Memory B cell (primary cell): ENCODE measurements at places on chromosomes 3 and 15.

DNA sequence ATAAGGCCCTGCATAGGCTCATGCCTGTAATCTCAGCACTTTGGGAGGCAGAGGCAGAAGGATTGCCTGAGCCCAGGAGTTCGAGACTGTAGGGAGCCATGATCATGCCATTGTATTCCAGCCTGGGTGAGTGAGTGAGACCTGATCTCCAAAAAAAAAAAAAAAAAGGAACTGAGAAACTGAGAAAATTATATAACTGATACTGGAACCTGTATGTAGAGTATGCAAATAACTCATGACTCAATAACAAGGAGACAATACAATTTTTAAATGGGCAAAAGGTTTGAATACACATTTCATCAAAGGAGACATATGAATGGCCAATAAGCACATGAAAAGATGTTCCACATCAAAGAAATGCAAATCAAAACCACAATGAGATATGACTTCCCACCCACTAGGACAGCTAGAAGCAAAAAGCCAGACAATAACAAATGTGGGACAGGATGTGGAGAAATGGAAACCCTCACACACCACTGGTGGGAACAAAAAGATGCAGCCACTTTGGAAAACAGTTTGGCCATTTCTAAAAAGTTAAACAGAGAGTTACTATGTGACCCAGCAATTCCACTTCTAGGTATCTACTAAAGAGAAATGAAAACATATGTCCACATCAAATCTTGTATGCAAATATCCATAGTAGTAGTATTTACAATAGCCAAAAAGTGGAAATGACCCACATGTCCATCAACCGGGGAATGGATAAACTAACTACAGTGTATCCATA is 70.7 kb downstream of the IQSEC1 start:
- DNase-seq = no peak

DNA sequence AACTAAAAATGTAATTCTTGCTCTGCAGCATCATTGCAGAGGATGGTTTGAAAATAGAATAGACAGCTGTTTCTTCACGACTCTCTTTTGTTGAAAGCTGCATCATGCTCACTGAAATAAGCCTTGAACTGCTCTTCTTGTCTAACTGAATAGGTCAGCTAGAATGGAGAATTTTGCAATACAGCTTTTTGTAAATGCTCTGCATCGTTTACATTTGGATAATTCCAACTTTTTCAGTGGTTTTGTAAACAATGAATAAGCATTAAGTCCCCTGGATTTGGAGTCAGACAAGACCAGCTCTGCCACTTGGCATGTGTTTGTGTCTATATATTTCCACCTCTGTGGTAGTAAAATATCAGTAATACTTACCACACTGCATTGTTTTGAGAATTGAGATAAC is 95.2 kb downstream of the PLSCR2 start:
- DNase-seq = no peak

GRCh38 chr15:99137877-99138276 is 33.0 kb downstream of the SYNM start:
- DNase-seq = no peak

- no peak for DNase-seq
Measured at GRCh38 chr15:69854521-69855181, 243.1 kb downstream of the TLE3 start.

- no peak for DNase-seq
Measured at GRCh38 chr15:47857776-47858167, 140.5 kb downstream of the SEMA6D start.

DNA sequence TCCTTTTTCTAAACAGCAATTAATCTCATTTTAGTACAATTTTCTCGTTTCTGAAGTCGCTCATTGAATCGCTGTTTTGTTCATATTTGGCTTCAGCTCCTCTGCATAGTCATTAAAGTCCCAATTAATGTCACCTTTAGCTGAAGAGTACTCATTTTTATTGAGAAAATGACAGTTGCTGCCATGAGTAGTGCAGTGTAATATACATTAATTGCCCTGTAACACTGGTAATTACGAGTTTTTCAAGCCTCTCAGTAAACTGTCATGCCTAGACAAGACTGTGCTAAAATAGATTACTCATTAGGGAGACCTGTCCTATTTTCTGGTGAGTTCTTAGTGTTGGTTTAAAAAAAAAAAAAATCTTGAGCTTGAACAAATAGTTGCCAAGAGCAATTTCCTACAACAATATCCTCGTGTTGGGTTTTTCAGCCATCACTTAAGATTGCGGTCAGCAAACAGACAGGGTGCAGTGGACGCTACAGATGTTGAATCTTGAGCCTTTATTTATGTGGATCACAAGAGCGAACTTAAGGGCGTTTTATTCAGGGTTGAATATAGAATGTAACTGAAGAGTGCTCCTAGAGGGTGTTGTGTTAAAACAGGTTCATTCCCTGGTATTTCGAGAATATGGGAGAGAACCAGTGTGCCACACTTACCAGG is 176.0 kb downstream of the CDIN1 start:
- DNase-seq = no peak

DNA sequence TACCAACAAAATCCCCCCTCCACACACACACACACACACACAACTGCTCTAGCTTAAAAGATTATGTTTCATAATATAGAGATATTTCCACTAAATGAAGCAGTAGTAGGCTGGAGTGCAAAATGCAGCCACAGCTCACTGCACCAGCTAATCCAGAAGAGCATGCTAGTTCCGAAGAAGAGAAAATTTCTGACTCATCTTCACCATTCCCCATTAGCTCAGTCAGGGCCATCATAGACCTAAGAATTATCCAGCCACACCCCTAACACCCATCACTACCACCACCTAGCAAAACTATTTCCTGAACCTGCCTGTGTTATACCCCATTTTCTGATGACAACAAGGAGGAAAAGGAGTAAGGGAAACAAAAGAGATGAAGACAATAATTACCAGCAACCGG is 67.1 kb upstream of the UBE2E2 start:
- no peak for DNase-seq

GRCh38 chr3:188299068-188299467 is 145.1 kb downstream of the LPP start:
- no peak for DNase-seq

- DNase-seq = peak; percentile 23
Measured at GRCh38 chr15:69719527-69720240, 267.1 kb downstream of the RPLP1 start.

- DNase-seq = no peak
Measured at GRCh38 chr3:69764121-69764741, 25.0 kb downstream of the MITF start.

GRCh38 chr15:90956274-90957030 is 1.8 kb downstream of the RCCD1 start:
- DNase-seq = peak; percentile 62

- no peak for DNase-seq
Measured at GRCh38 chr15:100732211-100733055, 130.0 kb downstream of the ASB7 start.

- no peak for DNase-seq
Measured at GRCh38 chr3:189334064-189334920, 162.5 kb downstream of the TPRG1 start.

- no peak for DNase-seq
Measured at GRCh38 chr3:123658118-123658851, 73.4 kb upstream of the HACD2 start.

DNA sequence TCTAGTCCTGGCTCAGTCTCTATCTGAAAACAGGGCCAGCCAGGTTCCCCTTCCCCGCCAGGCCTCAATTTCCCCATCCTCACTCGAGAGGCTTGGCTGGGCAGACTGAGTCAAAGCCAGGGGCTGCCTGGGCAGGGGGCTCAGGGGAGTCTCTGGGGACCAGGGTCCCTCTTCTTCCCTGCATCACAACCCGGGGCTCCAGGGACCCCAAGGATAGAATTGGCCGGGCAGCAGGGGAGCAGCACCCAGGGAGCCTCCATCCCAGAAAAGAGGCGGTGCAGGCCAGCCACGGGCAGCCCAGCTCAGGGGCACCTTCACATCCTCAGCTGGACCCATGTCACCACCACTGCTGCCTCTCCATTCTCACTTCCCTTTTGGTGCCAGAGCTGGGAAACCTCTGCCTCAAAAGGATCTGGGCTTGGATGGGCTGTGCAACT is 13.3 kb upstream of the PLXND1 start:
- DNase-seq = no peak

DNA sequence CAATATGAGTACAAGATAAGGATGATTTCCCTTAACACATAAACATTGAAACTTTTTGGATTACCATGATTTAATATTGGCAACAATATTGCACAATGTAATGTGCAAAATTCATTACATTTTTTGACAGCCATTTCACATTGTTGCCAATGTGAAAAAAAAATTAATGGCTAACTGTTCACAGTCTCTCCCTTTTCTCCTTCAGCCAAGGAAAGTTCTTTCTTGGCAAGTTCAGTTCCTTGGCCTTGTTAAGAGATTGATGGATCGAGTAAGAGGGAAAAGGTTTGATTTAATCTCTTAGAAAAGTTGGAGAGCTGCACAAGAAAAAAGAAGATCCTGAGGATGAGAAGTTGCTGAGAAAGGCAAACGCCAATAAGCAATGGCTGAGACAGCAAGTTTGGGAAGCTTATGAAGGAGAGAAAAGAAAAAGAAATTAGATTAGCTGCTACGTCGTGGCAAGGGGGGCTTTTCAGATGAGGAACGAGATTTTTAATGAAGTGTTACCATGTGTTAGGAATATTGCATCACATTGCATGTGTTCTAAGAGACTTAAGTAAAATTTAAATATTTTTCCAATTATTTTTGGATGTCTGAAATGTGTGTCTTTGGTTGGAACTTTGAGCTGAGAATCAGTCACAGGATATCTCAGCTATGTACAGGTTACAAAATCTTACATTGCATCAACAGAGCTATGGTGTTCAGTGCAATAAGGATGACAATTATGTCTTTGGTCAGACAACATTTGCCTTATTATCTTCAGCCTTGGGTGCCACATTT is 61.4 kb upstream of the ZNF280D start:
- no peak for DNase-seq

- DNase-seq = no peak
Measured at GRCh38 chr15:69685512-69686452, 233.2 kb downstream of the RPLP1 start.

GRCh38 chr3:97256060-97256459 is 441.7 kb downstream of the EPHA6 start:
- no peak for DNase-seq

GRCh38 chr15:100913961-100914360 is 5.2 kb upstream of the LRRK1 start:
- DNase-seq = no peak

DNA sequence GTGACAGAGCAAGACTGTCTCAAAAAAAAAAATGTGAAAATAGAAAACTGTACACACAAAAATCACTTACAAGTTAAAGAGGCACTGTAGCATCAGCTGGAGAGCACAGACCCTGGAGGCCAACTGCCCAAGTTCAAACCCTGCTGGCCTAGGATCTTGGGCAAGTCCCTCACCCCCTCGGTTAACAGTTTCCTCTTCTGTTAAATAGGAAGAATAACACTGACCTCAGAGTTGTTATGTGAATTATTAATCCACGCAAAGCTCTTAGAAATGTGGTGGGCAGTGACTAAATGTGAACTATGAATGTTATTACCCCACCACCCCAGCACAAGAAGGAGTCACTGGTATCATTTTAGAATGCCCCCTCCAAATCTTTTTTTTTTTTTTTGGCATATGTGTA is 11.2 kb downstream of the CIB1 start:
- DNase-seq = no peak

GRCh38 chr3:131933665-131934064 is 101.1 kb downstream of the CPNE4 start:
- no peak for DNase-seq

DNA sequence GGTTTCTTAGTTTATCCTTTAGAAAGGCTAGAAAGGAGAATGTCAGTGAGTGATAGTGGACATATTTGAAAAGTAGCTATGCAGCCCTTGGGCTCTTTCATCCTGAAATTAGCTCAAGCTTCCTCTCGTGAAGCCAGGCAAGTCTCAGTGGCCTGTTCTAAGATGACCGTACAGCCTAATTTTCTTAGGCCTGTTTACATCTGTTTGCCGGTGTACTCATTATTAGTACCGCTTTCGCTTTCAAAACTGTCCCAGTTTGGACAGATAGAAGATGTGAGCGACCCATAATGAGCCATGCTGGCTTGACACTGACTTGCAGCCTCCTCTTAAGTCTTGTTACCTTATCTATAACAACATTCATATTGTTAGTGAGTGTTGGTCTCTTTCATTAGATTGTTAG is 5.7 kb upstream of the ARL14 start:
- DNase-seq = peak; percentile 26

GRCh38 chr3:48663489-48664312 is 1.0 kb upstream of the CELSR3 start:
- DNase-seq = peak; percentile 87

DNA sequence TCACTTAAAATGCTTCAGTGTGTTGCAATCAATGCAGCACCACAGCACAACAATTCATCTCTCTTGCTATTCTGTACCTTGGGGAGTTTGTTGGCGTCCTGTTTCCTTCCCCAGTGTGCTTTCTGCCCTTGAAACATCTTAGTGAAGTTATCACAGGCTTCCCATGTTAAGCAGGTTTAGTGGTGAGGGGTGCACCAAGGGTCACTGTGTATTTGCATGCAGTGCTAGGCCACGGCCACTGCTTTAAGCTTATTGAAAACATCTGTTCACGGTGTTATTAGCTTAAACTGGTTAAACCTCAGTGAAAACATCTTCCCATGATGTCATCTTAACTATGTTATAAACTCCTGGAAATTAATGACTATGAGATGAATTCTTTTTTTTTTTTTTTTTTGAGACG is 217.3 kb upstream of the GOLIM4 start:
- DNase-seq = no peak

- DNase-seq = no peak
Measured at GRCh38 chr3:83662381-83662960, 1296.3 kb upstream of the CADM2 start.

DNA sequence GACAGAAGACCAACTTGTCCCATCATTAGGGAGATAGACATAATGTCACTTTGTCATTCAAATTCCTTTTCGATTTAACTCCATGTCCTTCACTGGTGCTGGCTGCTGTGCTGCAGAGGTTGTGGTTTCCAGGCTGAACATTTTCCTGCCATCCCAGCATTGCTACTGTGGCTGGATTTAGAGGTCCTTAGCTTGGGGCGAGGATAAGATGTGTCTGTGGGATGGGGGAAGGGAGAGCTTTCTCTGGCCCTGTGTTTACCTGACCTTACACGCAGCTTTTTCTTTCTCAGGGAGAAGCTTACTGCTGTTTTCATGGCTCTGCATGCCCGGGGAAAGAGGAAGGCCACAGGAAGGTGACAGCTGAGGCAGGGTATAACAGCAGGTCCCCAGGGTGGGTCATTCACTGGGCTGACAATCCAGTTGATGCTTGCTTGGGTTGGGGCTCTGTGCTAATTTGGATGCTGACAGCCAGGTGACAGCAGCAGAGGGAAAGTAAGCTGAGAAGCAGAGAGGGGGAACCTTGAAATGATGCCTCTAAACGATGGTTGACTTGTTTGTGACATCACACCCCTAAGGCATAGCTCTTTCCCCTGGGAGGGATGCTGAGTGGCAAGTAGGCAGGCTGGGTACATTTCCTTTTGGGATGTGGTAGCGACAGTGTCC is 326.9 kb upstream of the CTNNB1 start:
- DNase-seq = no peak
